LHCN-M2 (cell line): ENCODE measurements at places on chromosomes 3 and 15.

GRCh38 chr15:90840157-90840855 is 28.1 kb upstream of the FURIN start:
- DNase-seq, result no peak

DNA sequence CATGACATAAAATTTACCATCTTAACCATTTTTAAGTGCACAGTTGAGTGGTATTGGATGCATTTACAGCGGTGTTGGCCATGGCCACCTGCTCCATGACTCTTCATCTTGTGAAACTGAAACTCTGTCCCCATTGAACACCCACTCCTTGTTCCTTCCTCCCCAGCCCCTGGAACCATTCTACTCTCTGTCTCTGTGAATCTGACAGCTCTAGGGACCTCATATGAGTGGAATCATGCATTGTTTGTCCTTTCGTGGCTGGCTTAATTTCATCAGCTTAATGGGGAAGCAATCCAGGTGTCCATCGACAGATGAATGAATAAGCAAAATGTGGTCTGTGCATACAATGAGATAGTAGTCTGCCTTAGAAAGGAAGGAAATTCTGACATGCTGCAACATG is 42.5 kb downstream of the PLXNA1 start:
- no peak for DNase-seq

- DNase-seq, result no peak
Measured at GRCh38 chr3:124873226-124873625, 13.9 kb downstream of the ITGB5 start.

- DNase-seq, result peak; percentile 41
Measured at GRCh38 chr3:45688194-45688881, 858 bp upstream of the SACM1L start.

- DNase-seq, result no peak
Measured at GRCh38 chr3:106047221-106047620, 178.4 kb upstream of the CBLB start.

DNA sequence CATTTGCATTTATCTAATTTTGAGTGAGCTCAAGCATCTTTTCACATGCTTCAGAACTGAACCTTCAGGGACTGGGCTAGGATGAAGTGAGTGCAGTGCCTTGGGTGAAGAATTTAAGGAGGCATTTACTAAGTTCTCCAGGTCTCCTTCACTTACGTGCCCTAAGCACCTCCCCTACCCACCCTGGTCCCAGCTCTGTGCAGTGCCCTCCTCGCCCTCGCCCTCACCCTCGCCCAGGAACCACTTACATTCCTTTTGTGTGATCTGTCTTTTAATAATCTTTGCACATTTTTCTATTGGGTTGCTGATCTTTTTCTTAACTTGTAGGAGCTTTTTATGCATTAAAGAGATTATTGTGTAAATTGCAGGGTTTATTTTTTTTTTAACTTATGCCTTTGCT is 322.6 kb downstream of the THSD4 start:
- no peak for DNase-seq

DNA sequence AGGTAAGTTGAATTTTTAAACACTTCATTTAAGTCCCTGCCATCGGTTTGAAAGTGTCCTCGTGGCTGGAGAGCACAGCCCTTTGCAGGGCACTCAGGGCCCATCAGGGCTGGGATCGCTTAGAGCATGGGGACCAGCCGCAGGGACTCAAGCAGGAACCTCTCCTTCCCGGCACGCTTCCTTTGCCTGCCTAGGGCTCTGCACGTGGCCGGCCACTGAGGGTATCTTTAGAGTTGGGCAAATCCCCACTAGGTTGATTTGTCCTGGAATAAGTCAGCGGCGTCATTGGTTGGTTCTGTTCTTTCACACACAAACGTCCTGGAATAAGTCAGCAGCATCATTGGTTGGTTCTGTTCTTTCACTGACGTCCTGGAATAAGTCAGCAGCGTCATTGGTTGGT is 131.6 kb downstream of the OCA2 start:
- DNase-seq, result no peak

GRCh38 chr3:133910422-133910821 is 14.7 kb upstream of the RAB6B start:
- DNase-seq, result no peak

- DNase-seq, result no peak
Measured at GRCh38 chr3:127821394-127821793, 921 bp downstream of the MGLL start.

DNA sequence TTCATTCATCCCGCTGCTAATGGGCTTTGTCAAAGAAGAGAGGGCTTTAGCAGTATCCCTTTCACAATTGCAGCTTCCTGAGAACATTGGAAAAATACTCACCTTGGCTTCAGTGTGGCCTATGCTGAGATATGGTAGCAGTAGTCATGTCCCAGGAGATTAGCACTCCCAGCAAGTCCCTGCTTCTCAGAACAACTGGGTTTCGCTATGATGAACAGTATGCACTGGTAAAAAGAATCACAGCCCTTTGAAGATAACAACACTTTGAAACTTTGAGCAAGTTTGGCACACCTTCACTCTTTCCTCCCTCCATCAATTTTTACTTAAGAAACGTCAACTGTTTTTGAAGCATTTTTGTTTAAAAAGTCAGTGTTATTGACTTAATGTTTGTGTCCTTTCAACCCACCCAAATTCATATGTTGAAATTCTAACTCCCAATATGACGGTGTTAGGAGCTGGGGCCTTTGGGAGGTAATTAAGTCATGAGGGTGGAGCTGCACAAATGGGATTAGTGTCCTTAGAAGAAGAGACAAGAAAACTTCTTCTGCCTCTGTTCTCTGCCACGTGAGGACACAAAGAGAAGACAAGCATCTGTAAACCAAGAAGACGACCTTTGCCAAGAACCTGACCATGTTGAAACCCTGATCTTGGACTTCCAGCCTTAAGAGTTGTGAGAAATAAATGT is 17.8 kb upstream of the PLSCR4 start:
- DNase-seq, result no peak

DNA sequence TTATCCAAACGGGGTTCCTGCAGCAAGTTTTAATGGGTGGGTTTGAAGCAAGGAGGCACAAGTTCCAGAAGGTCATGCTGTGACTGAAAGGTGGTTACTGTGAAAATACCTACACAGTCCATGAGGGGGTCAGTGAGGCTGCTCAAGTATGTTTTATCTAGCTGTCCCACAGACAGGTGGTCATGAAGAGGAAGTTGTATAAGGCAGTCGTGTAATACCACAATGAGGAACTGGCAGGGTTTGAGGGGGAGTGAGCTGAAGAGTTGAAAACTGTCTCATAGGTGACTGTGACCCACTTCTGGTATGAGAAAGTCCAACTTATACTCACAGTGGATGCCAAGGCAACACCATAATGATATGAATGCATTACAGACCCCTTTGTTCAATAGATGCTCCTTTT is 856.8 kb downstream of the OTOL1 start:
- DNase-seq, result no peak

DNA sequence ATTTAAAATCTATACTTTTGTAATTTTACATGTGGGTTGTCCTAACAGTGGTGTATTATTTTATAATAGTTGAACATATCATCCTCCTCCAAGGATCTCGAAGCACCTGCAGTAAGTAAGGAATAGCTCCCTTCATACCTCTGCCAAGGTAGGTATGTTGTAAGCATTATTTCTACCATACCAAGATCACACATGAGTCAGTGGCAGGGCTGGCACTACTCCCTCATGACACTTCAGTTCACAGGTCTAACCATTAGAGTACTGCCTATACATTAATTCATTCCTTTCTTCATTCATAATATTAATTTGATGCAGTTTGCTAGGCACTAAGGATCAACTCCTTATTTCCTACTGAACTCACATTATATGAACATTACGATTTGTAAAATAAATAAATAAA is 11.9 kb upstream of the LEKR1 start:
- no peak for DNase-seq

DNA sequence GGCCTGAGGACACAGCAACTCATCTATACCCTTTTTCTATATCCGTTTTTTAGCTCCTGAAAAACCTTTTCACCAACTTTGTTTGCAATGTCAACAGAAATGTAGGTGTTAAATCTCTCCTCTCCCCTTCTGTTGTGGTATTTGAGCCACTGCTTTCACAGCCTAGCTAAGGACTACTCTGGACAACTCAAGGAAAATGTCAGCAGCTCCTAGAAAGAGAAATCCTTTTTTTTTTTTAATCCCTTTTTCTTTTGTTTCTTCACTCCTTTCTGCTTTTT is 176.6 kb downstream of the KLHL25 start:
- no peak for DNase-seq

GRCh38 chr3:130925628-130926027 is 31.7 kb downstream of the ATP2C1 start:
- DNase-seq, result peak; percentile 83

DNA sequence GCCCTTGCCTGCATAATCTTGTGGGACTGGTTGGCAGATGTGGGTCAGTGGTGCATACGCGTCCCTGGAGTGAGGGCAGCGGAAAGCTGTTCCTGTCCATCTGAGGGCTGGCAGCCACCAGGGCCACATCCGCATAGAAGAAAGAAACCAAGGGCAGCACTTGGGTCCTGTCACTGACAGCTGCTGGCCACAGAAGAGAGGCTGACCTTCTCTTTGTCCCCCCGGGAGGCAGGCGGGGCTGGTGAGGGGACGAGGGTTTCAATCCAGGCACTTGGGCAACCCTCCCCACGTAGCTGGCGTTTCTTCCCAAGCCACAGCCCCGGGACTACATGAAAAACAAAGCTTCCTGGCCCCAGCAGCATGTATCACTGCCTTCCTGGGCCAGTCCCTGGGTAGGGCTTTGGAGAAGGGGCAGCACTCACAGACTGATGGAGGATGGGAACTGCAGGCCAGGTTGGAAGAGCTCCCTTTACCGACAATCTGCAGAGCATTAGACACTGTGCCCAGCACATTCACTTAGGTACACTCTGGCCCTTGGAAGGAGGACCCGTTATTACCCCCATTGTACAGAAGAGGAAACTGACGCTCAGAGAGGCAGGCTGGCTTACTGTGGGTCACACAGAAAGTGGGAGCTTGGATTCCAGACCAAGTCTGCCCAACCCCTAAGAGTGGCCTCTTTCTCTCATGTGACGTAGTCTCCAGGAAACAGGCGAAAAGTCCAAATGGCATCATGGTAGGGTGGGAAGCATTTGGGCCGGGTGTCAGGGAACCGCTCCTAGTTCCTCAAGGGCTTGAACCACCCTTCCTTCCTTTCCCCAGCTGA is 78.8 kb upstream of the SLC6A6 start:
- DNase-seq, result peak; percentile 68

- DNase-seq, result peak; percentile 59
Measured at GRCh38 chr15:59315914-59316451, 56.7 kb downstream of the MYO1E start.

DNA sequence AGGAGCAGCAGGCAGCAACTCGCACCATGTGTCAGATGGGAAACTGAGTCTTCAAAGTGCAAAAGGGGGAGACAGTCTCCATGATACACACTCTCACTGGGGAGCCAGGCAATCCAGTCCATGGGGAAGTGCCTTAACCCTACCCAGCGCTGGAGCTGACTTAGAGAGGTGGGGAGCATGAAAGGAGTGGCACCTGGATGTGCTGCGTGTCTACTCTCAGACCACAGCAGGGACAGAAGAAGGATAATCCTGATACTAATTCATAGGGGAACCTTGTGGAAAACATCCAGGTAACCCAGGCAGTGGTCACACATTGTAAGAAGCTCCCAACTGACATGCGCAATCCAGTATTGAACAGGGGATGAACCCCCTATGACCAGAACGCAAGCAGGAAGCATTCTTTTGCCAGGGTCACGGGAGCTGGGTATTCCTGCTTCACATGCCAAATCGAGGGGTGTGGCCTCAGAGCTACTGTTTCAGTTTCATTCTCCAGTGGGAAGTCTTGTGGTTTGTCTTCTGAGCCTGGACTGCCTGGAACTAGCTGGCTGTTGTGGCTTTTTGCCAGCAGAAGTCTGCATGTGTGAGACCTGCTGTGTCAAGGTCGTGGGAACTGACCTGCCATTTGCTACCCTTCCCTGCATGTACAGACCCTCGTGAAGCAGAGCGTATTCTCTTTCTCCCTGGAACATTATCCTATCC is 367.6 kb upstream of the NDN start:
- no peak for DNase-seq

DNA sequence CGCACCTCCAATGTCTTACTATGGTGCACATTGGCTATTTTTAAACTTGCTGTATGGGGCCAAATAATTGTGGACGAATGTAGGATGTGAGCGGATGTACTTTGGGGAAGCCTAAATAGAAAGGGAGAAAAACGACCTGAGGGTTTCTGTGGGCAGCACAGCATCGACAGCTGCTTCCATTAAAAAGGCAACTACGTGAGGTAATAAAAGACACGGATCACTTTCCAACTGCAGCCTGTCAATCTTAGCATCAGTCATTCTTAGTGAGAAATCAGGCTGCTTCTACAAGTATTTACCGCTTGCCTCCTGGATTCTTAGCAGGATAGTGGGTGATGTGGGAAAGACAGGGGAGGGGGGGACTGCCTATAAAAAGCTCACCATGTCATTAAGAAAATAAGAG is 186.7 kb upstream of the SLC2A2 start:
- DNase-seq, result no peak

DNA sequence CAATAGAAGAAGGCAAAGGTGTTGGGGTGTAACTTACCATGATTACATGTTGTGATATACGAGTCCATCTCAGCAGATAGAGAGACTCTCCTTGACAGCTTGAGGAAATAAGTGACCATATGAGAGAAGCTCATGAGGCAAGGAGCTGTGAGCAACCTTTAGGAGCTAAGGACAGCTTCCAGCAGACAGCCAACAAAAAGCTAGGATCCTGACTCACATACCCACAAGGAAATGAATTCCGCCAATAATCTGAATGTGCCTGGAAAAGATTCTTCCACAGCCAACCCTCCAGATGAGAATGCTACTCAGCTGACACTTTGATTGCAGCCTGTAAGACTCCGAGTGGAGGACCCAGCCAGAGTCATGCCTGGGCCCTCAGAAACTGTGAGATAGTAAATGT is 339.6 kb upstream of the TPRG1 start:
- no peak for DNase-seq

DNA sequence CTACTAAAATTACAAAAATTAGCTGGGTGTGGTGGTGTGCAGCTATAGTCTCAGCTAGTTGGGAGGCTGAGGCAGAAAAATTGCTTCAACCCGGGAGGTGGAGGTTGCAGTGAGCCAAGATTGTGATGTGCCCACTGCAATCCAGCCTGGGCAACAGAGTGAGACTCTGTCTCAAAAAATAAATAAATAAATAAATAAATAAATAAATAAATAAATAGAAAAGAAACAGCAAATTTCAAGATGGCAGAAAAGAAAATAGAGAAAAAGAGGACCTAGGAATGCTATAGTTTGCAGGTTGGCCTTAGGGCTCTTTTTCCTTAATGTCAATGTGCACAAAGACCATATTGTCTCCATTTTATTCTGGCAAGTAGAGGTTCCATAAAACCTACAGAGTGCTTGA is 28.2 kb downstream of the IQCF6 start:
- no peak for DNase-seq

GRCh38 chr3:151553888-151554287 is 93.0 kb upstream of the IGSF10 start:
- no peak for DNase-seq
